HFFc6 (cell line): ENCODE measurements at places on chromosomes 16 and 17.
A peak's percentile ranks its signal among the peaks of the same experiment; 100 is the strongest.

GRCh38 chr17:68356520-68356919 lies 65.2 kb downstream of the ARSG start:
- DNase-seq: no peak
- no peaks in the 10 kb centered on the region for H3K36me3 ChIP-seq
- peaks cover 4% of the 10 kb centered on the region for H3K27me3 ChIP-seq
- no peak overlapping the region for H3K27ac ChIP-seq
- no peak overlapping the region for H3K4me3 ChIP-seq
- peaks cover 32% of the 10 kb centered on the region for H3K4me1 ChIP-seq

GRCh38 chr17:33229499-33229898 lies 63.6 kb downstream of the ASIC2 start:
- no peaks in the 10 kb centered on the region for H3K4me1 ChIP-seq
- peaks cover 6% of the 10 kb centered on the region for H3K27me3 ChIP-seq
- H3K4me3 ChIP-seq: no peak overlapping the region
- peaks cover 5% of the 10 kb centered on the region; the same call in 1 of the 2 replicates for H3K36me3 ChIP-seq

GRCh38 chr16:82900559-82900958 lies 273.8 kb downstream of the CDH13 start:
- no peaks in the 10 kb centered on the region; the same call in 1 of the 2 replicates for H3K27me3 ChIP-seq
- DNase-seq: no peak
- H3K4me3 ChIP-seq: no peak overlapping the region

DNA sequence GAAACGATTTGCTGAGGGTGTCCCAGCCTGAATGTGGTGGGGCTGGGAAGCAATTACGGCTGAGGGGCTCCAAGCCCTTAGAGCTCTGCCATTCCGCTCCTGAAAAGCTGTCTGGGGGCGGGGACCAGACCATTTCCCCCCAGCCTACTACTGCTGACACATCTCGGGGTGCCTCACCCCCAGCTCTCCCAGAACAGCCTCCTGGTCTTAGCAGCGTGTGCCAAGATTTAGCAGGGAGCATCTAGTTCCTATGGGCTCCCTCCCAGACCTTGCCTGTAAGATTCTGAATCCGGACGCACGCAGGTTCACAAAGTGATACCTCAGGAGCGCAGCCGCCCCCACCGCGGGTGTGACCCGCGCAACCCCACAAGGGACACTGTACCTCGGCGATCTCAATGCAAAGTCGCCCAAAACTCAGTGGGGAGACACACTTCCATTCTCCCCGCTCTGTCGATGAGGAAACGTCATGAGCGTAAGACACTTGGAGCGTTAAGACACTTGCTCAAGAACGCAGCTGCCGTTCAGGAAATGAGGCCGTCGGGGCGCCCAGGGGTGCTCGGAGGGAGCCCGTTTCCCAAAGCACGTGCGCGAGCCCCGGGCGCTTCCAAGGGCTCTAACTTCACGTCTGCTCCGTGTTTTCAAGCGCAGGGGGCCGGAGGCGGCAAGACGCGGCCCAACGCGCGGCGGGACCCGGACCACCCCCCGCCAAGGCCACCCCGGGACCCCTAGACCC lies 629 bp downstream of the GEMIN4 start:
- peaks cover 30% of the 10 kb centered on the region for H3K36me3 ChIP-seq
- peak; percentile 21 for DNase-seq
- peaks cover 8% of the 10 kb centered on the region for H3K27me3 ChIP-seq
- peak overlapping the region; percentile 80 for H3K27ac ChIP-seq

DNA sequence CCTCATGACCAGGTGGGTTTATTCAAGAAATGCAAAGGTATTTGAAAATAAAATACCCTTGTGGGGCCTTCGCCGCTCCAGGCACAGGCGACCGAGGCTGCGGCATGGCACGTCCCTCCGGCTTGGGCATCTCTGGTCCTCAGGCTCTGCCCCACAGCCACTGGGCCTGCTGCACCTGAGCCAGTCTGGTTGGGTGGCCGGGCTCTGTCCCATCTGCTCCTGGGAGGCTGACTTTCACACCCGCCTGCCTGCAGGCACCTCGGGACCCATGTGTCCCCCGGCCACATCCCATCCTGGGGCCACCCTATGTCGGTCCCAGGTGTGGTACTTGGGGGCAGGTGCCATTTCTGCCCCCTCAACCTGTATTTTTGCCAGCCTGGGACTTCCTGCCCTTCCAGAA lies 20.9 kb downstream of the OSBPL7 start:
- no peak overlapping the region for H3K27ac ChIP-seq
- H3K4me3 ChIP-seq: no peak overlapping the region
- DNase-seq: no peak
- H3K36me3 ChIP-seq: no peaks in the 10 kb centered on the region

- H3K36me3 ChIP-seq: no peaks in the 10 kb centered on the region
- no peak overlapping the region for H3K27ac ChIP-seq
- DNase-seq: no peak
- peaks cover 50% of the 10 kb centered on the region for H3K4me1 ChIP-seq
- H3K27me3 ChIP-seq: peaks cover 11% of the 10 kb centered on the region
Measured at GRCh38 chr17:64358261-64358788, 32.3 kb downstream of the PECAM1 start.

DNA sequence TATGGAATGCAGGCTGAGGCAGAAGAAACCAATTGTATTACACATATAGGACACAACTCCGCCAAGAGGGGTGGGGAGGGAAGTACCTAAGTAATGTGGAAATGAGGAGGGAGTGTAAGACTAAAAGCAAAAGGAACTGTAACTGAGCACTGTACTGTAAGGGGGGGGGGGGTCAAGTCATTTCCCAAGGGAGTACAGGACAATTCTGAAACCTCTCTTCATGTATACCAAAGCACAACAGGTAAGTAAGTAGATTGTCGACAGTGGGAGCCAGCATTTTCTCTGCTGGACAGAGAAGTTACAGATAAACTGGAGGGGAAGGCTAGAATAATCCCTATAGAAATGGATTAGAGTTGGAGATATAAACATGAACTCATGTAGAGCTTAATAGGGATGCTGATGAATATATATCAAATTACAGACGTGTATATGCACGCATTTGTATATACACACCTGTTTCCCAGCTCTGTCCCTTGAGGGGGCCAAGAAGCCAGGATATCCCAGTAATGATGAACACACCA lies 6.4 kb downstream of the USP22 start:
- peaks cover 70% of the 10 kb centered on the region for H3K4me1 ChIP-seq
- H3K27me3 ChIP-seq: peaks cover 1% of the 10 kb centered on the region
- DNase-seq: no peak
- H3K27ac ChIP-seq: peak overlapping the region; percentile 49

DNA sequence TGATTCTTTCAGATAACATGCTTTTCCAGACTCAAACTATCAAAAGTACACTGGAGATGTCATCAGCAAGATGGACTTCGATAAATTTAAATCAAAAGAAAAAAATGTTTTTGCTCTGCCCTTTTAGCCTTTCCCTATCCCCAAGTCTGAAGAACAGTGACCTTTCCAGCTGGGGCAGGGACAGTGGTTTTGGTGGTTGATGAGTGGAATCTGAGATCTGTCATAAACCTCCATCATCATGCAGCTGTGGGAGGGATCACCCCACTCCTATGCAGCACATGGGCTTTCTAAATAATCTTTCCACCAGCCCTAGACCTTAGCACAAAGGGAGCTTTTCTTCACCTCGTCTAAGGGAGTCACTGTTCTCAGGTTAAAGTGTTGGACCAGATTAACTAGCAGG lies 869.5 kb upstream of the SOX9 start:
- H3K36me3 ChIP-seq: no peaks in the 10 kb centered on the region
- DNase-seq: no peak
- H3K27ac ChIP-seq: no peak overlapping the region
- H3K27me3 ChIP-seq: peaks cover 4% of the 10 kb centered on the region; the same call in 1 of the 2 replicates
- no peak overlapping the region for H3K4me3 ChIP-seq
- H3K4me1 ChIP-seq: peaks cover 29% of the 10 kb centered on the region
